Fibroblast of villous mesenchyme (primary cell): ENCODE measurements at places on chromosomes 16 and 17. TPM values are rescaled to one million over a fixed set of nuclear protein-coding genes. Genes with fewer than 3 reads are reported as not detected.

The ACE gene
- 1.3 and 1.7 TPM in 2 replicates for total RNA-seq

The NFATC3 gene
- total RNA-seq, result 22.5 and 32.8 TPM in 2 replicates

GRCh38 chr17:3896968-3897235 is 4.0 kb upstream of the CAMKK1 start:
- DNase-seq, result no peak

DNA sequence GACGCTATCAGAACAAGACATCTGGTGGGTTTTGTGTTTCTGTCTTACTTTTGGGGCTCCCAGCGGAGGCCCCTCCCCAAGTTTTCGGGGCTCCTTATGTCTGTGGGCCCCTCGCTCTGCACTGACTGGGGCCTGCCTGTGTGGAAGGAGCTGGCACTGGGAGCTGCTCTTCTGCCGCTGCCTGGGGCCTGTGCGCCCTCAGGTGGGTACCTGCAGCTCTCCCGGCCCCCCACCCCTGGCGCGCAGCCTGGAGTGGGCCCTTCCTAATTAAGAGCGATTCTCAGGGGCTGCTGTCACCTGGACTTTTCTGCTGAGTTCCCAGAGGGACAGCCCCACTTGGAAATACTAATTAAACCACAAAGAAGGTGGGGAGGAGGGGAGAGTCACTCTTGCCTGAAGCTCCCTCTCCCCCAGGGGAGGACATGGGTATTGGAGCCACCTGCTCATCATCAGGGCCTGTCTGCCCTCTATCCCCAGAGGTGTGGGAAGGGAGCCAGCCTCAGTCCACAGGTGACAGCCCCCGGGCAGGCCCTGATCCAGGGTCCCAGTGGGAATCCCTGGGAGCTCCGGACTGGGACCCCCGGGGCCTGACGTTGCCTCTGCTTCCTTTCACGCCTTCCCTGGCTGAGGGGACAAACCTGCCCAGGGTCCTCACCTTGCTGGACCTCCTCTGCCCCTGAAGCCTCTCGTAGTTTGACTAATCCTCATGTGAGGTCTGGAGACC is 36.5 kb downstream of the GSE1 start:
- no peak for DNase-seq

DNA sequence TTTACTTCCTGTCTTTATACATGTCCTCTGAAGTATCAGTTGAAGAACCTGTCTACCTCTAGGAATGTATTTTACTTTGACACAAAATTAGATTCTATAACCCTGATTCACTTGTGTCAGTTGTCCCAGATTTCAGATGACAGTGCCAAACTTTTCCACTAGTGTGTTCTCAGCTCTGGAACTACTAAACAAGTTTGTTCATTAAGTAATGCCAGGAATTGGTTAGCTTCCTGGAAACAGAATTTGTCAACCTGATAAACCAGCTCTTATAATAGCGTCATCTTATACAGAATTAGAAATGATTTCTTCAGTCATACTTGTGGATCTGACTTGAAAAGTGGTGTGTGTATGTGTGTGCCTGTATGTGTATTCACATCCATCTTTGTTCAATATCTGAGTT is 7.4 kb downstream of the MAP3K3 start:
- no peak for DNase-seq

- DNase-seq, result no peak
Measured at GRCh38 chr17:17387017-17387497, 83.9 kb downstream of the NT5M start.

GRCh38 chr16:74726716-74727115 is 26.1 kb upstream of the MLKL start:
- no peak for DNase-seq

The TMIGD1 gene
- total RNA-seq, result not detected in 2 replicates

The ZNF629 gene
- 19.4 and 21.6 TPM in 2 replicates for total RNA-seq

DNA sequence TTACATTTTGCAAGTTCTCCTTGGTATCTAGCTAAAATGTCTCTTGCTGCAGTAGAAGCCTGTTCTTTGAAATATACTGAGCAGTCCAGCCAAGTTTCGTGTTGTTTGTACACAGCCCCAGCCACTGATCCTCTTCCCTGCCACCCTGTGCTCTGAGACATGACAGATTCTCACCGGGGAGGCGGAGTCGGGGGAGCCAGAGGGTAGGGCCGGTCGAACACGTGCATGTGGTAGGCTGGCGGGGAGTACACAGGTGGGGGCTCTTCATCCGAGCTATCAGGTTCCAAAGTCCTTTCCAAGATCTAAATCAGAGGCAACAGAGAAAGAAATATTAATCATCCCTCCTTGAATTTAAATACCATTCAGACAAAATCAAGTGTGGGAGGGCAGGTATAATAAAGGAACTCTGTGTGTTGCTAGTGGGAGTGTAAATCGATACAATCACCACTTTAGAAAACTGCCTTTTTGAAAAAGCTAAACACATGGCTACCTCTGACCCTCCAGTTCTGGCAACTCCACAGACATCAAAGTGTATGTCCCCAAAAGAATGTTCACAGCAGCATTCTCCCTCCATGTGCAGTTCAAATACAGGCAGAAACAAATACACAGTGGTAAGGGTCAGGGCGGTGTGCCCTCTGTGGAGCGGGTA is 29.7 kb upstream of the MRPS23 start:
- no peak for DNase-seq

The KRTAP4-5 gene
- not detected in 2 replicates for total RNA-seq

DNA sequence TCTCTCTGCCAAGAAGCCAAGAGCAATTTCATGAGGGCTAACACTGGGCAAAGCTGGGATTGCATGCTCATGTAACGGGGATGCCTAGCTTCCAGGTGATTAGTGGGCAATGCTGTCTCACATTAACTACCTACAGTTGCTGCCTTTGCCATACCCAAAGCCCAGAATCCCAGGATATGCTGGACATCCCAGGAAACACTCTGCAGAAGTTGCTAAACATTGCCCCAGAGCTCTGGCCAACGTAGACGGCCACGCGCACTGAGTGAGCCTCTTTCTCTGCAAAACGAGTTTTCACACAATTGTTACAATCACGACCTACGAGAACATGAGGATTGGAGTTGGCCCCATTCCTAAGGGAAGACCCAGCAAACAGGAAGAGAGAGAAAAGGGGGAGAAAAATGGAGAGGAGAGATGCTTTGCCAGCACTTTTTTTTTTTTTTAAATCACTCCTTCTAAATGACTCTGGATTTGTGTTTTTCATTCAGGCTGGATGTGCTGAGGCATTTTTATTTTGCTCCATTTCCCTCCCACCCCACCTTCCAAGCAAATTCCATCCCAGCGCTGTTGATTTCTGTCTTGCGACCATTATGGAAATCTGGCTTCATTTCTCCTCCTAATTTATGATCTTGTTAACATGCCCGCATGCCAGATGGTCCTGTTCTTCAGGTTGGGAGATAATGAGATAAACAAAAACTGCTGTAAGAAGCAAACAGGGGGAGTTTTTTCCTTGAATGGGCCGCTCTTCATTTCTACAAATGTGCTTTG is 112.8 kb upstream of the DNAH9 start:
- DNase-seq, result no peak

DNA sequence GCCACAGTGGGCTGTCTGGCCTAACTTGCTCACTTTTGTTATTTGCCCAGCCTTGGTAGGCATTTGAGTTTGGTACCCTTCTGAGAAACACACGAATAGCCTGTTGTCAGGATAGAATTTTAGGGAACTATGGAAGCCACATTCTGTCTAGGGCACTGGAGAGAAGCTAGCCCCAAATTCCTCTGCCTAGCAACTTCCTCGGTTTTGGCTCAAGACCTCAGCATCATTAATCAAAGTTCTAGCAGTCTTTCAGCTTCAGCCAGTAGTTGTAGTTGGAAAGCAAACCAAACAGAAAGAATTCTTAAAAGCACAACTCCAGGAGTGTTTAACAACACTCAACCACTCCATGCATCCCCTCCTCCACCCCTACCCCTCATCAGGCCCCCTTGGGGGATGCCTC is 572.1 kb upstream of the PSMD7 start:
- DNase-seq, result no peak

GRCh38 chr17:81541123-81541522 is 11.0 kb downstream of the FAAP100 start:
- DNase-seq, result no peak

GRCh38 chr17:80385046-80385445 is 29.9 kb upstream of the ENDOV start:
- DNase-seq, result no peak

The BCKDK gene
- total RNA-seq, result 28.1 and 34.1 TPM in 2 replicates

- no peak for DNase-seq
Measured at GRCh38 chr16:56019274-56019673, 144.1 kb upstream of the CES5A start.

The TBC1D3B gene
- 0.43 TPM in 1 of 2 replicates, not detected in the other for total RNA-seq

The SLC13A2 gene
- not detected in 2 replicates for total RNA-seq

- no peak for DNase-seq
Measured at GRCh38 chr17:8890671-8891070, 23.2 kb upstream of the PIK3R6 start.

DNA sequence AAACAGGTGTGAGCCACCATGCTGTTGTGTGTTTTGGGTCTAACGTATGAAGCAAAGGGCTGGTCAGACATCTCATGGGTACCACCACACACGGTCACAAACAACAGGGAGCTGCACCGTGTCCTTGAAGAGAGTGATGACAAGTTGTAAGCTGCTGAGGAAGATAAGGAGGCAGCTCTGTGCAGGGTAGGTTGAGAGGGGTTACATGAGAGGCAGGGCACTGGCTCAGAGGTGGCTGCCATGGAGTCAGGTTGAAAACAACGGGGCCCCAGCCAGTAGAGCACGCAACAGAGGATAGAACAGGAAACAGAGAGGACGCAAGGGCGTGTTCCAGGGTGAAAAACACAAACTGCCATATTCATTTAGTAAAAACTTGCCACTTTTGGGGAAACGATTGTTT is 52.2 kb downstream of the TRARG1 start:
- DNase-seq, result no peak

DNA sequence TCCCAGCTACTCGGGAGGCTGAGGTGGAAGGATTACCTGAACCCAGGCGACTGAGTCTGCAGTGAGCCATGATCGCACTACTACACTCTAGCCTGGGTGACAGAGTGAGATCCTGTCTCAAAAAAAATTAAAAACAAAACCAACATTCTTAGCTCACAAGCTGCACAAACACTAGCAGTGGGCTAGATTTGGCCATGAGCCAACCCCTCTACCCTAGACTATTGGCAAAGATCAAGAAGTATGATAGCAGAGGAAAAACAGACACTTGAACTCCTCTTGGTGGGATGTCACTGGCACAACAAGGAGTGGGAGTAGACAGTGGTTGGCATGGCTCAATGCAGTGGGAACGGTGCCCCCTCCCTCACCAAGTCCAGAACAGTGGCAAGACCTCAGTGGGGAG is 19.6 kb upstream of the RIPOR1 start:
- no peak for DNase-seq

DNA sequence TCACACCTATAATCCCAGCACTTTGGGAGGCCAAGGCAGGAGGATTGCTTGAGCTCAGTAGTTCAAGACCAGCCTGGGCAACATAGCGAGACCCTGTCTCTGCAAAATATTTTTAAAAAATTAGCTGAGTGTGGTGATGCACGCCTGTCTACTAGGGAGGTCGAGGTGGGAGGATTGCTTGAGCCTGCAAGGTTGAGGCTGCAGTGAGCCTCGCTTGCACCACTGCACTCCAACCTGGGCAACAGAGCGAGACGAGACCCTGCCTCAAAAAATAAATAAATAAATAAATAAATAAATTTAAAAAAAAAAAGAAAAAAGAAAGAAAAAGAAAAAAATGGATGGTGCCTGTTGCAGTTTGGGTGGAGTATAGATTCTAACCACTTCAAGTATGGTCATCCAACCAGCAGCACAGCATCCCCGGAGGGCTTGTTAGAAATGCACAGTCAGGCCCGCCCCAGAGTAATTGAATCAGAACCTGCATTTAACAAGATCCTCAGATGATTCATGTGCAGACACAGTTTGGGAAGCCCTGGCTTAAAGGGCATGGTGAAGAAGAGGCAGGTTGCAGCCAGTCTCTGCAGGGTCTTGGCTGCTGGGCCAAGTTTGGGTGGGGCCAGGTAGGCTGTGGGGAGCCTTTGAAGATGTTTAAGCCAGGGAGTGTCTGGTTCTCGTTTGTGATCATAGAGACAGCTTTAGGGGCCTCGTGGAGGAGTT is 40.8 kb downstream of the MRC2 start:
- no peak for DNase-seq

The JUP gene
- total RNA-seq, result 29.8 and 83.8 TPM in 2 replicates

The NEUROD2 gene
- total RNA-seq, result not detected in 2 replicates

- DNase-seq, result peak; percentile 33
Measured at GRCh38 chr17:48718227-48718760, 4.0 kb downstream of the PRAC1 start.

GRCh38 chr16:55508941-55509931 is at the start of gene LPCAT2:
Gene LPCAT2, plus strand, starts transcription at chr16:55509072. Its CDS starts 110 bp downstream, at chr16:55509182.
- DNase-seq, result peak; percentile 87

DNA sequence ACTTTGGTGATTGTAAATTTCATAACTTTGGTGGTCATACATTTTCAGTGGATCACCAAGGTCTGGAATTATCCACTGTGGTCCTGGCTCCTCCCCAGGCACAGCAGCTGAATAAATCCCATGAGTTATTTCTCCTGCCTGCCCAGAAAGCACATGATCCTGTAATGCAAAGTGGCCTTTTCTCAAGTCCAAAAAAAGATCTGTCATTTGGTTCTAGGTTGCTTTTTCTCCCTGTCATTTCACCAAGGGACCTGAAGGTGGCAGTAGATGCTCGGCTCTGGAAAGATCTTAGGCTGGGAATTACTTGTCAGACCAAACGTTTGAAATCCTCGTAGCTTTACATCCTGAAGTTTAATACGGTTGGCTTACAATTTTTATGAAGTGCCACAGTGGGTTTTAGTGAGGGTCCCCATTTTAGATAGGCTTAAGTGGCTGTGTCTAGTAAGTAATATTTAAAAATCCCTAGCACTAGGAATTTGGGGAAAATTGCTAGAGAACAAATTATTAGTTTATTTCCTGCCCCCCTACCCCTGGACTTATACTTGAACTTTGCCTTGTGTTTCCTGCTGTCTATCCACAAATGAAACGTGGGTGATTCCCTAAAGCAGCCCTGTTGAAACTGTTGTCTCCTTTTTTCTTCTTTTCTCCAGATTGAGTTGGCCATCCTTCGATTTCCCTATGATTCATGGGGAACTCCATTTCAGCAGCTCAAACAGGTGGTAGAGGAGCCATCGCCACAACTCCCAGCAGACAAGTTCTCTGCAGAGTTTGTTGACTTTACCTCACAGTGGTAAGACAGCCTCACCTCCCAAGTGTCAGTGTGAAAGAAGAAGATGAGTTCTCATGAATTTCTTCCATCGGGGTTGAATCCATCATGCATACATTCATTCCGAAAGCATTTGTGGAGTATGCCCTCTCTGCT is 111.7 kb downstream of the MAP2K6 start:
- DNase-seq, result peak; percentile 74

The SLC46A1 gene
- 8.4 and 9.5 TPM in 2 replicates for total RNA-seq
